ENCODE measurements at places on chromosomes 12 and 14. TPM values are rescaled to one million over a fixed set of nuclear protein-coding genes. Genes with fewer than 3 reads are reported as not detected.

The GPD1 gene
- 9.0 TPM for total RNA-seq

The OR5AU1 gene
- total RNA-seq = not detected

The KRT78 gene
- total RNA-seq = 29.1 TPM

The P2RX7 gene
- not detected for total RNA-seq

The GLIPR1L1 gene
- total RNA-seq = not detected

The PLEKHG7 gene
- total RNA-seq = not detected

The LRCOL1 gene
- not detected for total RNA-seq

The GSG1 gene
- 2.0 TPM for total RNA-seq

The SLC10A1 gene
- not detected for total RNA-seq

The SALL2 gene
- 75.8 TPM for total RNA-seq

The OR6C2 gene
- total RNA-seq = not detected

The MAP1LC3B2 gene
- total RNA-seq = 1.0 TPM

The KLRB1 gene
- not detected for total RNA-seq

The CARMIL3 gene
- total RNA-seq = 2.8 TPM

The TRPV4 gene
- total RNA-seq = 3.1 TPM

The BICDL1 gene
- 7.4 TPM for total RNA-seq

The TMEM119 gene
- total RNA-seq = 0.33 TPM

The DHRS2 gene
- 1.4 TPM for total RNA-seq

The SOAT2 gene
- 1.9 TPM for total RNA-seq

The METTL1 gene
- 29.3 TPM for total RNA-seq

The CMKLR1 gene
- total RNA-seq = 0.50 TPM

The CLEC4E gene
- not detected for total RNA-seq

The GLT8D2 gene
- 19.8 TPM for total RNA-seq

The CTSG gene
- total RNA-seq = not detected

The NEMP1 gene
- total RNA-seq = 17.4 TPM

The ARF6 gene
- total RNA-seq = 184 TPM

The PTHLH gene
- total RNA-seq = 38.1 TPM

The SYT1 gene
- 35.5 TPM for total RNA-seq

The TAS2R31 gene
- total RNA-seq = 4.3 TPM

The TMCC3 gene
- total RNA-seq = 18.2 TPM

The LRP1 gene
- total RNA-seq = 96.4 TPM

The BHLHE41 gene
- 5.8 TPM for total RNA-seq

The TPPP2 gene
- total RNA-seq = not detected

The CYP27B1 gene
- total RNA-seq = 2.2 TPM

The BIN2 gene
- 0.19 TPM for total RNA-seq

The ACVRL1 gene
- 0.46 TPM for total RNA-seq

The ANKS1B gene
- total RNA-seq = 7.6 TPM
